ENCODE measurements at places on chromosomes 6 and 20. TPM values are rescaled to one million over a fixed set of nuclear protein-coding genes. Genes with fewer than 3 reads are reported as not detected.
A peak's percentile ranks its signal among the peaks of the same experiment; 100 is the strongest.

TCP11 gene
- not detected for total RNA-seq

NKAIN2 gene
- total RNA-seq, result not detected

VGLL2 gene
- not detected for total RNA-seq

ABHD16B gene
- not detected for total RNA-seq

DPPA5 gene
- not detected for total RNA-seq

SLC35F1 gene
- total RNA-seq, result not detected

C4A gene
- total RNA-seq, result 4.8 TPM

RGS19 gene
- total RNA-seq, result 13.2 TPM

BTNL2 gene
- not detected for total RNA-seq

OPN5 gene
- total RNA-seq, result not detected

- no peak overlapping the region for H3K27ac ChIP-seq
- H3K4me1 ChIP-seq, result no peaks in the 10 kb centered on the region
- DNase-seq, result no peak
- no peaks in the 10 kb centered on the region for H3K36me3 ChIP-seq
These were observed 311.8 kb downstream of the CD83 start for GRCh38 chr6:14429396-14429795.

DNA sequence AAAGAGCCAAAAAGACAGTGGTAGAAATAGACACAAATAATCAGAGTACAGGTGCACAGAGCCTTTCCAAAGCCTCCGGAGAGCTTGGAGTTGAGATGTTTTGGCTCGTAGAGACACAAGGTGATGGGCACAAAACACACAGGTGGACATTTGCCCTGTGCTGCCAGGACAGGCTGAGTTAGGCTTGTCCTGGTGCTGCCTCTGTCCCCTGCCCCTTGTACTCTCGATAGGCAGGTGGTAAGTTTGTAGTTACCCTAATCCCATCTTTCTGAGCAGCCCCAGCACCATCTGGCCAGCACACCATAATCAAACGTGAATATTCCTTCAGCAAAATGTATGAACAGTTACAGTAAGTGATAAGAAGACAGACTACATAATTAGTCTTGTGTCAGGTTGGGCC is 95.5 kb downstream of the FOXC1 start:
- no peak for DNase-seq
- no peak overlapping the region for H3K4me3 ChIP-seq
- H3K27me3 ChIP-seq, result no peaks in the 10 kb centered on the region

DNA sequence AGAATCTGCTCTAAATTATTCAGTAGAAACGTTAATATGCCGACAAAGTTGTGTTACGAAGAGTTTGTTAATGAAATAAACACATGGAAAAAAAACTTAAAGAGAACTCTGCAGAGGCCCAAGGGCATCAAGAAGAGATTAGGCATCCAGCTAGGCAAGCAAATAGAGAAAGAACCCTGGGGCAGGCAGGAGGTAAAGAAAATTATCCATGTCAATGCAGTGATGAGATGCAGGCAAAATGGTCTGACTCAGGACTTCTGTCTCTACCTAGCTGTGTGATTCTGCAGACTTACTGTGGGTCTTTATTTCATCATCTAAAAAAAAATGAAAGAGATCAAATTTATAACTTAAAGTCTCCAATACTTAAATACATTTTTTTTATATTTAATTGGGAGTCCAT is 448.0 kb downstream of the HAO1 start:
- no peaks in the 10 kb centered on the region for H3K36me3 ChIP-seq
- DNase-seq, result no peak
- H3K4me3 ChIP-seq, result no peak overlapping the region

DNA sequence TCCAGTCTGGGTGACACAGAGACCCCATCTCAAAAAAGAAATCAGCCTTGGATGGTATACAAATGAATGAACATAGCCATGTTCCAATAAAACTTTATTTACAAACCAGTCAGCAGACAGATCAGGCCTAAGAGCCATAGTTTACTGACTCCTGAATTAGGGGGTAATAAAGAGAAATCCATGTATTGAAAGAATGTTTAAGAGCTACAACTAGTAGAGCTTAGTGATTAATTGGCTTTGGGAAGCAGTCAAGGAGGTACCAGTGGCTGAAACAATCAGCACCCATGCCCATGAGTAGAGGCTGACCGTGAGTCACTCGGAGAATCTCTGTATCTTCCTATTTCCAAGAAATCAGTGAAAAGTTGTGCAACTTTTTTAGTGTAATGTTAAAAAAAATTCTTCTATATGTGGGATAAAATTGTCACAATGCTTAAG is 223.6 kb upstream of the RREB1 start:
- H3K4me1 ChIP-seq, result peaks cover 7% of the 10 kb centered on the region
- H3K4me3 ChIP-seq, result no peak overlapping the region
- H3K36me3 ChIP-seq, result no peaks in the 10 kb centered on the region
- H3K27ac ChIP-seq, result no peak overlapping the region
- no peaks in the 10 kb centered on the region for H3K27me3 ChIP-seq
- DNase-seq, result peak; percentile 53

DNA sequence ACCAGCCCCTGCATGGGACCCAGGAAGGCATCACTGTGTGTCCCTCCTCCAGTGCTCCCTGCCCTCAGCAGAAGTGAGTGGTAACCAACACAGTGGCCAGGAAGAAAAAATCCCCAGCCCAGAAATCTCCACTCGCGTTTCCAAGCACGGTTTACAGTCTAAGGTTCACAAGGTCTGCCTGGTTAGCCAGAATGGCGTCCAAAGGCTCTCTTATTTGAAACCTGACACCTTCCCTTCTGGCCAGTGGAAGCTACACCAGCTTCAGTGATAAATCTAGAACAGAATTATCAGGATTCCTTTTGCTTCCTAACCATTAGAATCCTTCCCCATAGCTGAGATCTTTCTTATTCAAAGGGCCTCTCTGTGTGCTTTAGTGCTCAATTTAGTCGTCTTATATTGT is 9.2 kb downstream of the LY86 start:
- H3K4me1 ChIP-seq, result no peaks in the 10 kb centered on the region
- no peak for DNase-seq
- no peak overlapping the region for H3K4me3 ChIP-seq
- no peaks in the 10 kb centered on the region for H3K27me3 ChIP-seq
- H3K36me3 ChIP-seq, result no peaks in the 10 kb centered on the region
- no peak overlapping the region for H3K27ac ChIP-seq

GRCh38 chr20:61956396-61957342 is 109.0 kb downstream of the TAF4 start:
- no peaks in the 10 kb centered on the region for H3K36me3 ChIP-seq
- peaks cover 16% of the 10 kb centered on the region for H3K27me3 ChIP-seq
- no peak for DNase-seq
- H3K4me1 ChIP-seq, result no peaks in the 10 kb centered on the region

GRCh38 chr20:2692036-2692885 is at the start of gene EBF4:
Gene EBF4, plus strand, starts transcription at chr20:2692780. Its CDS starts 866 bp downstream, at chr20:2693646.
- H3K27me3 ChIP-seq, result peaks cover 36% of the 10 kb centered on the region
- no peaks in the 10 kb centered on the region for H3K4me1 ChIP-seq
- H3K36me3 ChIP-seq, result no peaks in the 10 kb centered on the region
- no peak within 1 kb of the TSS for H3K27ac ChIP-seq
- DNase-seq, result peak; percentile 13

- H3K36me3 ChIP-seq, result no peaks in the 10 kb centered on the region
- no peak overlapping the region for H3K4me3 ChIP-seq
- no peak for DNase-seq
- H3K4me1 ChIP-seq, result no peaks in the 10 kb centered on the region
- no peak overlapping the region for H3K27ac ChIP-seq
These were observed 208.9 kb downstream of the KIF16B start for GRCh38 chr20:16364320-16364687.

- H3K27me3 ChIP-seq, result no peaks in the 10 kb centered on the region
- H3K36me3 ChIP-seq, result no peaks in the 10 kb centered on the region
- no peak overlapping the region for H3K4me3 ChIP-seq
- peak overlapping the region; percentile 99 for H3K27ac ChIP-seq
- peak; percentile 24 for DNase-seq
These were observed 541.2 kb upstream of the JARID2 start for GRCh38 chr6:14704383-14705271.

- no peaks in the 10 kb centered on the region for H3K27me3 ChIP-seq
- no peak overlapping the region for H3K27ac ChIP-seq
- H3K4me1 ChIP-seq, result no peaks in the 10 kb centered on the region
- DNase-seq, result no peak
These were observed 128.2 kb downstream of the NCOA3 start for GRCh38 chr20:47629907-47630306.

DNA sequence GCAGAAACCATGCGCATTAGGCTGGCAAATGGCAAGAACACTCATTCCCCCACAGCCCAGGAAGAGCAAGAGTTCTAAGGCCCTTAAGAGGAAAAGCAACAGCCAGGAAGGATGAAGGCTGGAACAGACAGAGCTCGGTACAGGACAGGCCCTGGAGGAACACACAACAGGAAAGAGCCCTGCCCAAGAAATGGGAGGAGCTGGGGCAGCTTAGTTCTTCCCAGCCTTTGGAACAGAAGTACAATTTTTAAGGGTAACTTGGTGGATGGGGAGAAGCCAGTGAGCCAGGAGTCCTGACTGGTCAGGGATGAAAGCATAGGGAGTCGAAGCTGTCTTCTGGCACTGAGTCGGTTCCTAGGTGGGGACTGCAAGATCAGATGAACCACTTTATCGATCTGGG is 32.4 kb downstream of the OR2B2 start:
- no peaks in the 10 kb centered on the region for H3K4me1 ChIP-seq
- no peak overlapping the region for H3K27ac ChIP-seq

GRCh38 chr6:26457264-26457805 is 420 bp upstream of the BTN2A1 start:
- peaks cover 4% of the 10 kb centered on the region for H3K36me3 ChIP-seq
- H3K4me1 ChIP-seq, result peaks cover 20% of the 10 kb centered on the region
- DNase-seq, result peak; percentile 70
- no peaks in the 10 kb centered on the region for H3K27me3 ChIP-seq
- peak overlapping the region; percentile 100 for H3K4me3 ChIP-seq

DNA sequence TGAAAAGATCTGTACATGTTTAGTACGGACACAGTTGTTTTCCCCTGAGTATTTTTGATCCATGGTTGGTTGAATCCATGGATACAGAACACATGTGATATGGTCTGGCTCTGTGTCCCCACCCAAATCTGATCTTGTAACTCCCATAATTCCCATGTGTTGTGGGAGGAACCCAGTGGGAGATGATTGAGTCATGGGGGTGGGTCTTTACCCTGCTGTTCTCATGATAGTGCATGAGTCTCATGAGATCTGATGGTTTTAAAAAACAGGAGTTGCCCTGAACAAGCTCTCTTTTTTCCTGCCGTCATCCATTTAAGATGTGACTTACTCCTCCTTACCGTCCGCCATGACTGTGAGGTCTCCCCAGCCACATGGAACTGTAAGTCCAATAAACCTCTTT is 139.2 kb downstream of the CDKAL1 start:
- H3K27me3 ChIP-seq, result no peaks in the 10 kb centered on the region
- no peaks in the 10 kb centered on the region for H3K36me3 ChIP-seq
- no peaks in the 10 kb centered on the region for H3K4me1 ChIP-seq
- no peak overlapping the region for H3K27ac ChIP-seq
- no peak overlapping the region for H3K4me3 ChIP-seq

- H3K27me3 ChIP-seq, result peaks cover 34% of the 10 kb centered on the region
- no peaks in the 10 kb centered on the region for H3K4me1 ChIP-seq
- H3K27ac ChIP-seq, result no peak overlapping the region
- peak; percentile 57 for DNase-seq
- no peaks in the 10 kb centered on the region for H3K36me3 ChIP-seq
These were observed 66.7 kb downstream of the RPP21 start for GRCh38 chr6:30411515-30412207.

DNA sequence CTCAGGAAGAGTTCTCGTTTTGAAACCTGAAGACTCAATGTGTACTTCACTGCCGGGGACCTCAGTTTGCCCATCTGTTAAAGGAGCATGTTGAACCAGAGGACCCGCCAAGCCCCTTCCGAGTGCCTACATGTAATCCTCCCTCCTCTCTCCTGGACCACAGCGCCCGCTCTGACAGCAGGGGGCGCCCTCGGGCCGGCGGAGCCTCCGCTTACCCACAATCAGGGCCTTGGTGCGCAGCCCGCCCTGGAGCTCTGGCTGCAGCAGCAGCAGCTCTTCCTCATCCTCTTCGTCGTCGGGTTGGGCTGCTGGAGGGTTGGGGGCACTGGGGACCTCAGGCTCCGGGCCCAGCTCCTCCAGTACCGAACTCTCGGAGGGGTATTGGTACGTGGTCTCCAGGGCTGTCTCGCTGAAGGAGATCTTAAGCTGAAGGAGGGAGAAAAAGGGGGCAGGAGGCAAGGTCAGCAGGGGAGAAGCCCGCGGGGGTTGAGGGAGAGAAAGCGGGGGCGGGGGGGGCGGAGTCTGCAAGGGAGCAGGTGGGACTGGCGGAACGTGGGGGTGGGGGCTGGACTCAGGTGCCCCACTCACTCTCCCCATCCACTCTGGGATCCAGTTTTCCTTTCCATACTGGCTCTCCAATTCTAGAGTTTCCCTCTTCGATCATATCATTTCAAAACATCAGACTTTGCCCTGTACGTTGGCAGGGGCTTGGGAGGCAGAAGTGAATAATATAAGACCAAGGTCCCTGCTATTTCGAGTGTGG is 6.3 kb upstream of the DHX16 start:
- peak; percentile 80 for DNase-seq
- H3K27me3 ChIP-seq, result no peaks in the 10 kb centered on the region
- peak overlapping the region; percentile 100 for H3K4me3 ChIP-seq
- H3K36me3 ChIP-seq, result peaks cover 33% of the 10 kb centered on the region
- peaks cover 20% of the 10 kb centered on the region for H3K4me1 ChIP-seq

DNA sequence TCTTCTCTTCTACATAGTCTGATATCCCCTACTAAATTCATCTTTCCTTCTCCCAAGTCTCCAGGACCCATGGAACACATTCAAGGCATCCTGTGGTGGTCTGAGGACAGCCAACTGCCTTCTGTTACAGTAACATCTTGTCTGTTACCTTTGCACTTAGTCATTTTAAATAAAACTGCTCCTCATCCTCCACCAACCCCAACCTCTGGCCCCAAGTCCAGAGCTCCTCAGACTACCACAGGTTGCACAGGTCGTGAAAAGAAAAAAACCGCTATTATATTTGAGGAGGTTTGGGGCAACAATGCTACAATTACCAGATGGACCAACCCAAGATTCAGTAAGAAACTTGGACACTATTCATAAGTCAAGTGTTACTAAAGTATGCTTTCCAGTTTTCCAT is 49.9 kb downstream of the MAN1A1 start:
- H3K4me1 ChIP-seq, result no peaks in the 10 kb centered on the region
- no peak for DNase-seq
- H3K27me3 ChIP-seq, result no peaks in the 10 kb centered on the region
- no peaks in the 10 kb centered on the region for H3K36me3 ChIP-seq
- no peak overlapping the region for H3K4me3 ChIP-seq
- H3K27ac ChIP-seq, result no peak overlapping the region

DNA sequence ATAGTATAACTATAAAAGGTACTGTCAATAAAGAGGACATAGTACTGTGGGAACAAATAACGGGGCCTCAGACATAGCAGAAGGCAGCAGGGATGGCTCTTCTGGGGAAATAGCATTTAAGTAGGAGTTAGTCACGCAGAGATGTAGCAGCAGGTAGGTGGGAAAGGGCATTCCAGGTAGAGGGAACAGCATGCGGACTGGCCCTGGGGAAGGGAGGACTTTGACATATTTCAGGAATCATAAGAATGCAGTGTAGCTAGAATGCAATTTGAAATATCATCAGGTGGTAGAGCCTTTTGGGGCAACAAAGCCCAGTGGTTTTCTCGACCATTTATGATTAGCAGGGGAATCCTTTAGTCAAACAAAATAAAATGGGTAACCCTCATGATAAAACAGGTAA is 191.1 kb downstream of the SLC24A3 start:
- H3K27ac ChIP-seq, result no peak overlapping the region
- no peak for DNase-seq
- H3K27me3 ChIP-seq, result no peaks in the 10 kb centered on the region
- no peak overlapping the region for H3K4me3 ChIP-seq
- no peaks in the 10 kb centered on the region for H3K36me3 ChIP-seq
- no peaks in the 10 kb centered on the region for H3K4me1 ChIP-seq

- no peaks in the 10 kb centered on the region for H3K27me3 ChIP-seq
- H3K4me1 ChIP-seq, result peaks cover 15% of the 10 kb centered on the region
These were observed 2.8 kb upstream of the NXT1 start for GRCh38 chr20:23347791-23348190.
